ENCODE measurements at places on chromosomes 2 and 18.

- no peak for DNase-seq
These were observed 87.7 kb upstream of the HAAO start for GRCh38 chr2:42879913-42880737.

- no peak for DNase-seq
These were observed 134.8 kb upstream of the DOCK10 start for GRCh38 chr2:225177098-225177497.

DNA sequence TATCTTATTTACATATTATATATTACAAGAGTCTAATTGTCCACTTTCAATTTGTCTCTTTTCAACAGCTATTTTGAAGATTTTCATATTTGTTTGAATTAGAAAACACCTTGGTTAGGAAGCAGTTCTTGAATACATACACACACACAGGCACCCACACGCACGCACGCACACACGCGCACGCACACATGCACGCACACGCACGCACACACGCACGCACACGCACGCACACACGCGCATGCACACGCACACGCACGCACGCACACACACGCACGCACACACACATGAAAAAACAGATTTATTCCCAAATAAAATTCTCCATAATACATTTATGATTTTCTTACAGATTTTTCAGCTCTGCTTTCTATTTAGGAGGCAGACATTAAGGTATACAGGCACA lies 220.7 kb downstream of the NYAP2 start:
- DNase-seq: no peak

GRCh38 chr2:102736110-102736409 lies 25.8 kb upstream of the TMEM182 start:
- no peak for DNase-seq

DNA sequence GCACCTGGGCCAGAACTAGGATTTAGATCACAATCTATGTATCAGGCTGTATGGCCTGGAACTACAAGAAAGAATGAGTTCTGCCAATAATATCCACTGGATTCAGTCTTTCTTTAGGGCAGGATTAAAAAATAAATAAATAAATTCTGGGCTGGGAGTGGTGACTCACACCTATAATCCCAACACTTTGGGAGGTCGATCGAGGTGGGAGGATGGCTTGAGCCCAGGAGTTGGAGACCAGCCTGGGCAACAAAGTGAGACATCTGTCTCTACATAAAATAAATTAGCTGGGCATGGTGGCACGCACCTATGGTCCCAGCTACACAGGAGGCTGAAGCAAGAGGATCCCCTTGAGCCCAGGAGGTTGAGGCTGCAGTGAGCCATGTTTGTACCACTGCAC lies 8.1 kb downstream of the AMMECR1L start:
- no peak for DNase-seq

- DNase-seq: no peak
These were observed 292.9 kb upstream of the SLC14A2 start for GRCh38 chr18:45322343-45322742.

DNA sequence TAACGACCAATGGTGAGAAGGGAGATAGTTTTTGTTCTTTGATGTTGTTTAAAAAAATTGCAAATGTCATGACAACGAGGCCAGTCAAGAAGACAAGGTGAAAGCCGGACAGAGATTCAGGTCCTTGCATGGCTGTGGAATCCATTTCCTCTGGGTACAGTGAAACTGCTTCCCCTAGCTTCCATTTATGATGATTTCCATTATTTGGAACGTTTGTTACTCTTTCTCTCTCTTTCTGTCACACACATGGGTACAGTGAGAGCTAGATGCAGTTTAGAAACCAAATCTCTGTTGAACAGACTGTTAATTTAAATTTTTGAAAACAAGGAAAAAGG lies 57.4 kb upstream of the MSH2 start:
- DNase-seq: no peak

- DNase-seq: no peak
These were observed 963.0 kb downstream of the SLC4A3 start for GRCh38 chr2:220590476-220590875.

GRCh38 chr2:168539945-168540344 lies 83.9 kb downstream of the CERS6 start:
- no peak for DNase-seq

GRCh38 chr18:22683196-22683676 lies 249.9 kb upstream of the RBBP8 start:
- DNase-seq: peak; percentile 24

GRCh38 chr2:18422432-18423165 lies 137.9 kb downstream of the RDH14 start:
- no peak for DNase-seq

DNA sequence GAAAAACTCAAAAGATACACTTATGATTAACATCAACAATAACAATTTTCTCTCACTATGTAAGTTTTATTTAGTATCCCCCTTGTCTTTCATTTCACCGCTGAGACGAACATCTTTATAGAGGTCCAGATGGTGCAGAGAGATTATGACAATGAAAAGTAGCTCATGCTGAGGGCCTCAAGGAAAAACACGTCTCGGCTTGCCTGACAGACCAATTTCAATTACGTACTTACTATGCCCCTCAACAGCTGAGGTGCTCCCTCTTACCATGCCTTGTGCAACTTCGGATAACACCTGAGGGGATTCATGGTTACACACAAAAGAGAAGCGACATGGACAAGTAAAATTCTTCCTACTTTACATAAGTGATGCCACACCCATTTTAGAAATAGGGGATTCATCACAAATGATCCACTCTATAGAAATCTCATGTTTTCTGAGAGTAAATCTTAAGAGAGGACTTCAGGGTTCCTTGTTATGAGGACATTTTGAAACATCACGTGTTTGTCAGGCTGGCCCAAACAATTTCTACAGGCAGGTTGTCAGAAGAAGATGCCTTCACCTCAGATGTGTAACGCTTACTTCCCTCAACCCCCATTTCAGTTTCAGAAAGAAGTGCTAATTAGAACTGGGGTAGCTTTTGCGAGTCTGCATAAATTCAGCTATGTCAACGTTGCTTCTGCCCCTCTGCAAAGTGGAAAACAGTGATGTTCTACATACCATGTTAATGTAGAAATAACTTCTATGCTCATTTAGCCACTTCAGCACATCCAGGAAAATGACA lies 191.4 kb downstream of the NRXN1 start:
- DNase-seq: no peak

DNA sequence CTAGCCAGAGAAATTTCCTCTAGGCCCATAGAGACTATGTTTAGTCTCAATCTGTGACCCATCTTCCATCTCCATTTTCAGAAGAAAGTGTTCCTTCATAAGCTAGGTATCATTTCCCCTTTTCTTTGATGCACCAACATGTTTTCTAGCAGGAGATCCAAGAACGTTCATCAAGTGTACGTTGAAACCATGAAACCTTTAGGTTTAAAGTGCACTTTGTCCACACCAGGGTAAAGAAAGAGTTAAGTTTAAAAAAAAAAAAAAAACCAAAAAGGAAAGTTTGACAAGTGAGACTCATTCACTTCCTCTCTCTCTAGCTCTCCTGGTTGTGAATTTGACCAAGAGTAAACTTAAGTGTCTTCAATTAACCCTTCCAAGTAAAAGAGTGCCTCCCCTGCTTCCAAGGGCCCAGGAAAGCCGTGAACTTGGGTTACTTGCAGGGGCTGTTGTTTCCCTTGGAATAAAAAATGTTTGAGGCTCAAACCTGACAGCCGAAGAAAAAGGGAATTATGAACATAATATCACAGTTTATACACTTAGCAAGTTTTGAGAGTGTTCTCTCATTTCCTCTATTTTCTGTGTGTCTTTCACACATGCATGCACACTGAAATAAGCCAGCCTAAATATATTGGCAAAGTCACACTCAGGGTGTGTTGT lies 56.7 kb downstream of the LBH start:
- DNase-seq: no peak

- no peak for DNase-seq
These were observed 42.5 kb upstream of the YPEL5 start for GRCh38 chr2:30104307-30104706.

- no peak for DNase-seq
These were observed 761.2 kb upstream of the ACVR2A start for GRCh38 chr2:147083664-147084063.

DNA sequence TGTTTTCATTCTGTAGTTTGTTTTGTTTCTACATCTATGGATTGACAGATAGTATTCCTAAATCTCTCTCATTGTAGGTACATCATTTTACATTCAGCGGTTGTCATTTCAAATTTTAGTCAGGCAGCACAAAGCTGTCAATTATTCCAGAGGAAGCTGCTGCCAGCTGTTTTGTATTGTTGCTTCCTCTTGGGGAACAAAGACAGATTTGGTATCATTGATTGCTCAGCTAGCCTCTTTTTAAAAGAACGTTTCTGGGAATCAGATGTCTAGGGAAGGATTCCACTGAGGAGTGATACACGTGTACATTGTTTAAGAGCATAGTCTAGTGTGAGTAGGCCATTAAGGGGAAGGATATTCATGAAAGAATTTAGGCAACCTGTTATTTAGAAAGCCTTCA lies 145.8 kb downstream of the AGPS start:
- DNase-seq: no peak

GRCh38 chr2:35080231-35080910 lies 1275.2 kb upstream of the CRIM1 start:
- DNase-seq: no peak

- DNase-seq: no peak
These were observed 77.0 kb downstream of the EPC2 start for GRCh38 chr2:148721520-148721931.

DNA sequence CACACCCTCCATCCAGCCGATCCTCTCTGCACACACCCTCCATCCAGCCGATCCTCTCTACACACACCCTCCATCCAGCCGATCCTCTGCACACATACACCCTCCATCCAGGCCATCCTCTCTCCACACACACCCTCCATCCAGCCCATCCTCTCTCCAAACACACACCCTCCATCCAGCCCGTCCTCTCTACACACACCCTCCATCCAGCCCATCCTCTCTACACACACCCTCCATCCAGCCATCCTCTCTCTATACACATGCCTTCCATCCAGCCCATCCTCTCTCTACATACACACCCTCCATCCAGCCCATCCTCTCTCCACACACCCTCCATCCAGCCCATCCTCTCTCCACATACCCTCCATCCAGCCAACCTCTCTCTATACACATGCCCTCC lies 83.1 kb downstream of the EIPR1 start:
- DNase-seq: no peak

- no peak for DNase-seq
These were observed 29.0 kb downstream of the SLC3A1 start for GRCh38 chr2:44304258-44304657.

DNA sequence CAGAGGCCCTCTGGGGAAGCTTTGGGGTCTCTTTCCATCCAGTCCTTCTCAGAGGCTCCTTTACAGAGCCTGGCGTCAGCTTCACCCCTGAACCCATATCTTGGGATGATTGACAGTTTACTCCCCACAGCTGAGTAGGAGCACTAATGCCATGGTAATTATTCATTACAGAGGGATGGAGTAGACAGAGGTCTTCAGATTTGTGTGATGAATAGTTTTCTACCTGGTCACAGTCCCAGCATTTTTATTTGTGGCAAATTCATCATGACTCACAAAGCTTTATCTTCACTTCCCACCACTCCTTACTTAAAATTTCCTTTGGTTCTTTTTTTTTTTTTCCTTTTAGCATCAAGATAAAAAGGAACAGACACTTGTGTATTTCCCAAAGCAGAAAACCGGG lies 104.2 kb downstream of the CCDC85A start:
- DNase-seq: no peak

DNA sequence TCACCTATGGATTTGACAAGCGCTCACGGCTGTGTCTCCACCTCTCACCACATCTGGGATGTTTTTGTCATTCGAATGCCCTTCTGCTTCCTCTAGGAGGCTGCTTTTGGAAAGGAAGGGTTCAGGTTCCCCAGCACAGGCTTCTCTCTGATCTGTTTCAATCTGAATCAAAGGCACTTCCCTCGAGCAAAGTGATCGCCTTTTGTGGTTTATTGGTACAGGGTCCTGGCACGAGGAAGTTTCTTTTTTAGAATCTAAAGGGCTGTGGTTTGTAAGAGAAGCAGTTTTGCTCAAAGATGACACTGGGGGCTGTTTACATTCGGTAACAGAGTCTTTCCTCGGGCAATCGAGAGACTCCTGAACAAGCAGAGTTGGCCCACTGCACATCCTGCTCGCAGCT lies 145.0 kb downstream of the DAW1 start:
- no peak for DNase-seq

DNA sequence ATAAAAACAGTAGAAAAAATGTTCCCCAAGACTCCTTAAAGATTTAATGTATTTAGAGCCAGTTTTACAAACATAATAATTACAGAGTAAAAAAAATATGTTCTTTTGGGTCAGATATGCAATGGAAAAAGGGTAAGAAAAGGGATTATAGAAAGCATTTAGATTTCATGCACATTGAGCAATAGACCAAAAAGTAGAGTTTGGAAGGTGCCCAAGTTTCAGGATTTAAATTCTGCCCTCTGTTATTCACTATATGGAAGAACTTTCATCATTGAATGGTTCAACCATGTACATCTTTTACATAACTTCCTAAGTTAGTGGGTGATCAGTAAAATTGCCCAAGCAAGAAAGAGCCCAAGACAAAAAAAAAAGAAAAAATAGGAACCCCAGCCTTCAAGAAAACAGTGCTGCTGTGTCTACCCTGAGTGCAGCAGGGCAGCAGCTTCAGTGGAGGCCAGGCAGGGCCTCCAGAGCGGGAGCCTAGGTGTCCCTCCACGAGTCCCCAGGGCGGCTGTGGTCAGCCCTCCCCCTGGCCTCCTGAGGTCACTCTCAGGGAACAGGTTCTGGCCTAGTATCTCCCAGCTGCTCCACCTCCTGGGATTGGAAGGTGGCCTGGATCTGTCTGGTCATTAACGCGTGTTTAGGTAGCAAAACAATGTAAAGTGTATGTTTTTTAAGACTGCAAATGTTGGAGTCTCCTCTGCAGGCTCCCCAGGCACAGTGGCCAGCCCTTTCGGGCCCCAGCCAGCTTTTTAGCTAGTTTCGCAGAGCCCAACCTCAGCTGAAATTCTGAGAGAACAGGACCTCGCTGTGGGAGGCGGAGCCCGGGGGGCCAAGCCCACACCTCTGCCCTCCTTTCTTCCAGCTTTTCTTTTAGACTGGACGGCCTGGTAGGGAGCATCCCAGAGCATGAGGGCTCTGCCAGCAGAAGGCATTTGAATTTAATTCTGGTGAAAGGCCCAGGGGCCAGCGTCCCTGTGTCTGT lies 77.3 kb downstream of the TEX51 start:
- DNase-seq: no peak

GRCh38 chr2:114727012-114727411 lies 284.6 kb downstream of the DPP10 start:
- DNase-seq: no peak

- DNase-seq: no peak
These were observed 132.5 kb downstream of the NCOA1 start for GRCh38 chr2:24623535-24623934.

- DNase-seq: peak; percentile 63
These were observed 80.9 kb downstream of the ZEB2 start for GRCh38 chr2:144438801-144439631.

GRCh38 chr2:241126771-241127202 lies 22.5 kb downstream of the PASK start:
- no peak for DNase-seq

- DNase-seq: no peak
These were observed 93.3 kb downstream of the CTAGE1 start for GRCh38 chr18:22324191-22325131.

DNA sequence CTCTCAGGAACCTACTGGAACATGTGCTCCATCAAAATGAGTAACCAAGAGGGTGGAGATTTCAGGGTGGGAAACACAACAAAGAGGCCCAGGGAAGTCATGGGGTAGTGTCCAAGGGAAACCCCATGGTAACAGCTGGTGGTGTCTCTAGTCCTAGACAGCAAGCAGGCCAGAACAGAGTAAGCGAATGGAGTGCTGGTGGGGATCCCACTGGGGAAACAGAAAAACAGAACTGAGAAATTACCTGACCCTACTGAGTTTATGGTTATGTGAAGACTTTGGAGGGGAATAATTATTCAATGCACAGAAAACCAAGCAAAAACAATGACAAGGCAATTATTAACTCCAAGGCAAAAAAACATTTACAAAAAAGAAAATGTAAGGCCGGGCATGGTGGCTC lies 16.9 kb downstream of the ERCC3 start:
- no peak for DNase-seq

All from NCI-H2081 treated with DMSO at 0.1 percent for 48 hours (cell line).